ENCODE measurements at places on chromosomes 5 and 9. TPM values are rescaled to one million over a fixed set of nuclear protein-coding genes. Genes with fewer than 3 reads are reported as not detected.

SLC46A2 gene
- 64.2 TPM for total RNA-seq

CKMT2 gene
- total RNA-seq = 3.4 TPM

SLC22A4 gene
- total RNA-seq = 0.32 TPM

TMEM252 gene
- not detected for total RNA-seq

Measured in suprapubic skin (tissue), 4 donors.